ENCODE measurements at places on chromosomes 12 and 14.
A peak's percentile ranks its signal among the peaks of the same experiment; 100 is the strongest.

GRCh38 chr12:48936379-48936979 is 11.2 kb upstream of the FKBP11 start:
- DNase-seq, result peak; percentile 84

- DNase-seq, result no peak
Observed at GRCh38 chr12:56801661-56802622, 38.8 kb downstream of the HSD17B6 start.

DNA sequence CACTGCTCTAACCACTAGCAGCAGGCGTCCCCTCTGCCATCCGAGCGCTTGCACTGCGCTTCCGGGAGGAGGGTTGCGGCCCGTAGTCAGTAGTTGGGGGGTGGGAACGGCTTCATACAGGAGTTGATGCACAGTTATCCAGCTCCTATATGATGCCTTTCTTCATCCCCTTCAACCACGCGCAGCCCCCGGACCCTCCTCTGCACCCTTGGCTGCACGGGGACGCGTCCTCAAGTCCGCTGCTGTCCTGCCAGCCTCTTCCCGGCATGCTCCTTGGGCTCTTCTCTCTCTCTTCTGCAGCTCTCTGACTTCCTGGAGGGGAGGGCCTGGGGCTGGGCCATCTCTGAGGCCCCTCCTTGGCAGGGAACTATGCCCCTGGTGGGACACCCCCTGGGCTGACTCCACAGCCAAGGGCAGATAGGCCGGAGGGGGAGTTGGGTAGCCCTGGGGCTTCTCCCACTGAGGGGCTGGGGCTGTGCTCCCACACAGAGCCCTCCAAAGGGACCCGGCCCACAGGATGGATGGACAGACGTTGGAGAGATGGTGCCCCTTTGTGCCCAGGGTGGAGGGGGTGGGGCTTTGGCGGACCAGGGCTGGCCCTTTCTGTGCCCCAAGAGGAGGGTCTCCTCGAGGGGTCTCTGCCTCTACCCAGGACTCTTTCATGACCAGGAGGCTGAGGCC is 29.0 kb downstream of the RTL1 start:
- no peak for DNase-seq

- DNase-seq, result no peak
Observed at GRCh38 chr12:41552588-41552987, 364.5 kb downstream of the PDZRN4 start.

GRCh38 chr12:21459474-21459873 is 22.0 kb downstream of the PYROXD1 start:
- no peak for DNase-seq

DNA sequence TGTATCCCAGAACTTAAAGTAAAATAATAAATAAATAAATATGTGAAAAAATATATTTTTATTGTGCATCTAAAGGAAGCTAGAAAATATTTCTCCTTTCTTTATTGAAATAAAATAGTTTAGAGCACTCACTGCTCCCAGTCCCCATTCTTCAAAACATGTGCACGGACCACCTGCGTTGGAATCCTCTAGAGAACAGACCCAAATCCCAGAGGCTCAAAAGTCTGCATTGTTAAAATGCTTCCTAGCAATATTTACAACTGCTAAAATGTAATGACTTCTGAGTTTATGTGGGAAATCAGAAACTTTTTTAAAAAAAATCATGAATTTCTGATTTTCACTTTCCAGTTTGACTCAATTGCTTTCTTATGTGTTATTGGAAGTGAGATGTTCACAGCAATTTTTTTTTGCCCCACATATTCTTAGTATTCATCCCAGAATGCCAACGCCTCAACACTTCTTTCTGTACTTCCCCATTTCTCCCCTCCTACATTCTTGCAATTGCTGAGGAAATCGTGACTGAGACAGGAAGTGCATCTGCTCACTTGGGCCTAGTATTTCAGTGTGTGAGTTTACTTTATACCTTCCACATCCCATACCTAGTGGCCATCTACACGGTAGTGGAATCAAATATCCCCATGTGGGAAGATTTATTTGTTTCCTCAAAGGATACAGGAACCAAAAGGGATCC is 116.0 kb upstream of the FLRT2 start:
- no peak for DNase-seq

DNA sequence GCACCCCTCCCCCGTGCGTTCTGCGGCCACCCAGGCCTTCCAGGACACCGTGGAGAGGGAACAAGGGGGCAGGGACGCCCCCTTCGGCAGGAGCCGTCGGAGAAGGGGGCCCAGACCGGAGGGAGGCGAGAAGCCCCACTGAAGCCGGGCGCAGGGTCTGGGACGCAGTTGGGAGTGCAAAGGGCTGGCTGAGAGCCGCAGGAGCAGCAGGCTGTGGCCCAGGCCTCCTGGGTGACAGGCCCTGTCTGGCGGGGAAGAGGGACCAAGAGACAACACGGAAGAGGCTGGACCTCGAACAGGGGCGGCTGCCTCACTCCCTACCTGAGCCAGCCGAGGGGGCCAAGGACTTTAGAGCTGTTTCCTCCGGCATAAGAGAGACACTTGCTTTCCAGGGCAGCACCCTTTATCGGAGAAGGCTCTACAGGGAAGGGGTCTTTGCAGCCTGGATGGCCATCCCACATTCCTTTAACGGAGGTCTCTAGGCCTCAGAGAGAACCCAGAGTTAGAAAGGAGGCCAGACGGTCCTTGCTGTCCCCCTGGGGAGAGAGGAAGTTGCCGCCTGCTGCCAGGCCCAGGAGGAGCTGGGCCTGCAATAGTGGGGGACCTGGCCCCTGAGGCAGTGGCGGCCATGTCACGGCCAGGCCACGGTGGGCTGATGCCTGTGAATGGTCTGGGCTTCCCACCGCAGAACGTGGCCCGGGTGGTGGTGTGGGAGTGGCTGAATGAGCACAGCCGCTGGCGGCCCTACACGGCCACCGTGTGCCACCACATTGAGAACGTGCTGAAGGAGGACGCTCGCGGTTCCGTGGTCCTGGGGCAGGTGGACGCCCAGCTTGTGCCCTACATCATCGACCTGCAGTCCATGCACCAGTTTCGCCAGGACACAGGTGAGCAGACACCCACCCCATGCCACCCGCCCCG is 1.3 kb downstream of the DTX1 start:
- DNase-seq, result no peak

DNA sequence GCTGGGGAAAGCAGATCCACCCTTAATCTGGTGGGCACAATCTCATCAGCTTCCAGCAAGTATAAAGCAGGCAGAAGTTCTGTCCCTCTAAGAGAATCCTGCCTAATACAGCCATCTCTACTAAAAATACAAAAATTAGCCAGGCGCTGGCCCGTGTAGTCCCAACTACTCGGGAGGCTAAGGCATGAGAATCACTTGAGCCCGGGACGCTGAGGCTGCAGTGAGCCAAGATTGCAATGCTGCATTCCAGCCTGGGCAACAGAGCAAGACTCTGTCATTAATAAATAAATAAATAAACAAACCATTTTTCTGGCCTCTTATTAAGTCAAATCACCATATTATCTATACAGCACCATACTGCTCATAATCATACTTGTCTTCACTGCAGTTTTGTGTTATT is 111.2 kb downstream of the MED13L start:
- no peak for DNase-seq

- DNase-seq, result no peak
Observed at GRCh38 chr12:26954027-26954426, 15.8 kb downstream of the FGFR1OP2 start.

GRCh38 chr12:46983959-46984841 is 95.2 kb upstream of the PCED1B start:
- no peak for DNase-seq

DNA sequence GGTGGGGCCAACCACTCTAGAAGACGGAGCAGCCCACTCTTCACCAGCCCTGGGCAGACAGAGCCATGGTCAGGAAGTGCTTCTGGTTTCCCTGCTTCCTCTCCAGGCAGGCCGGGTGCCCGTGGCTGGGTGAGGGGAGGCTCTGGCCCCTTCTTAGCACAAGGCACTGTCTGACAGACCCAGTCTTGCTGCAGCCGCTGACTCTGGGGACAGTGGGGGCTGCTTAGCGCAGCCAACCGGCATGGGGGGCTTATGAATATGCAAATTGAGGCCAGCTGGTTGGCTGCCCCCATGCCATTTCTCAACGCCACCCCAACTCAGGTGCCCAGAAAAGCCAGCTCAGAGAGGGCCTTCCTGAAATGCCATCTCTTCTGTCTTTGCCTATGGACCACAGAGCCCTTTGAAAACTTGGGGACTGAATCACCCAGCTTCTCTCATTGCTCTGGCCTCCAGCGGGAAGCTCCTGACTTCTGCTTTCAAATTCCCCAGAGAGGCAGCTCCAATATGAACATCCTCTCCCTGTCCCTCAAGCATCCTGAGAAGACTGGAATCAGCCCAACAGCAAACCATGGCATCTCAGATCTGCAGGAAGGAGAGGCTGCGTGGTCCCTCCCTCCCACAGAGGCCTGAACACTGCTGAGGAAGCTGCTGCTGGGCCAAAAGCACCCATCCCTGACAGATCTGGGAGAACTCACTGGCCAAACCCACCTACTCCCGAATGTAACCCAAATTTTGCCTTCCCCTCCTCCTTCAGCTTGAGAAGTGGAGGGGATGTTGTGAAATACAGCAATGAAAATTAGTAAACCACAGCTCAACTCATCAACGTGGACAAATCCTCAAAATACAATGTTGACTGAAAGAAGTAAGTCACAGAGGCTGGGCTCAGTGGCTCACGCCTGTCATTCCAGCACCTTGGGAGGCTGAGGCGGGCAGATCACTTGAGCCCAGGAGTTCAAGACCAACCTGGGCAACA is at the start of gene PROX2:
PROX2 (minus strand) TSS at position 205 of the 973 bp plus-strand sequence. CDS start 12,311 bp downstream, outside the sequence.
- DNase-seq, result no peak

GRCh38 chr12:95790917-95791849 is 619 bp upstream of the NTN4 start:
- peak; percentile 9 for DNase-seq

DNA sequence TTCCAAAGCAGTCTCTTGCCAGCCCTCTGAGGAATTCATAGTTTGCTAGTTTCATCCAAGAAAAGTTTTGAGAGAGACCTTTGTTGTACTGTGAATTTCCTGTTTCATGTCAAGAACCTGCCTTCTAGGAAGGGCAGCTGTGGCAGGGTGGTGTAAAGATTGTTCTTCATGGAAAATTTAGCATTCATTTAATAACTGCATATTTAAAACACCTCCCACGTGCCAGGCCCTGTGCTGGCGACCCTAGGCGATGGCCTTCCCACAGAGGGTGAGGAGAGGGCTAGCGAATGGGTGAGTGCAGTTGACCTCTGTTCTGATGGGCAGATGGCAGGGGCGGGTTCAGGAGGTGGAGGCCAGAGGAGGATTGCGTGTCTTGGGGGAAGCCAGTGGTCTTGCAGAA is 43.2 kb downstream of the MLXIP start:
- no peak for DNase-seq

DNA sequence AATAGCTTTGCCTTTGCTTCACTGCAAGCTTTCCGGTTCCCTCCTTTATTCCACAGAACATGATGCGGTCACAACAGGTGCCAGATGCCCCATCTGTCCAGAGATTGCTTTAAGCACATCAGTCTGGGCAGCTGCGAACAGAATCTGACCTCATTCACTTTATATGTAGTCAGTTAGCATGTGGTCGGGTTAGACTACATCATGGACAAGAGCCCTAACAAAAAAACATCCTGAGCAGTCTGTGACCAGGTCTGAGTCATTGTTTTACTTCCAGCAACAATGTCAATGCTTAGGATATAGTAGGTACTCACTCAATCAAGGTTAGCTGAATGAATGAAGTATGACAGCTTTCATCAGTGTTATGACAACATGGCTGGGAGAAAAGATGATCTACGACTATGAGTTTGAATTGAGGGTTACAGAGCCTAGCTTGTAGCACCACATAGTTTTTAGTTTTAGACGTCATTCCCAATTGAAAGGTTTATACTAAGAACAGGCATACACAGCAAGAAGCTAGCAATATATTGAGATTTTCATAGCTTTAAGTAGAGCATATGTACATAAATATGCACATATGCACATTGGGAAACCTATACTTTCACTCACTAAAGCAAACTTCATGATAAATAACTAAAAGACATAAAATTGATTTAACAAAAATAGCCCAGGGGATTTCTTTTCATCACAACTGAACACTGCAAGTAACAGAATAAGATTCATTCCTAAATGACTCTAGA is 64.2 kb upstream of the TMCC3 start:
- DNase-seq, result no peak

DNA sequence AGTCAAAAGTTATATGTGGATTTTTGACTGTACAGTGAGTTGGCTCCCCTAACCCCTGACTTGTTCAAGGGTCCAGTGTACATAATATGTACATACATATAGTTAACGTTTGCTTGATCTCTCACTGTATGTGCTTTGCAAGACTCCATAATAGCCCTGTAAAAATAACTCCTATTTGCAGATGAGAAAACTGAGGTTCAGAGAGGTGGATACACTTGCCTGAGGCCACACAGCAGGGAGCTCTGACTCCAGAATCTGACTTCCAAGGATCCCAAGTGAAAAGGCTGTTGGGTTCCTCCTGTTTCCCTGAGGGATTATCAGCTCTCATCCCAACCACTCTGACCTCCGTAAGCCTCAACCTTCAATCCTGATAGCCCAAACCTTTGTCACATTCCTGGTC is 41.7 kb downstream of the CMKLR1 start:
- no peak for DNase-seq

- DNase-seq, result no peak
Observed at GRCh38 chr12:81953541-81953940, 194.4 kb upstream of the PPFIA2 start.

DNA sequence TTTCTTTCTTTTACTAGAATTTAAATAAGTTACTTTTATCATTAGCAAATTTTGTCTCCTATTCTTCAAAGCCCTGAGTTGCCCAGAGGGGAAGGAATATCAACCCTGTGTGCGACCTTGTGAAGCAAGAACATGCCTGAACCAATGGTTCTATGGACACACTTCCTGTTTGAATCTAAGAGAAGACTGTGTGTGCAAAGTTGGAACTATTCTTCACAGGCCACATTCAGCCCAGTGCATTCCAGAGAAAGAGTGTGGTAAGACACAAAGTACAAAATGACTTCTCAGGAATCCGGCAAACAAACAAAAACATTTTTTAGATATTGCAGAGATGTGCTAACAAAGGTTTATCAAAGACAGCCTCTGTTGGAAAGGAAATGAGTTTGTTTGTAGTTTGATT is 90.8 kb upstream of the PTPRQ start:
- DNase-seq, result no peak

- no peak for DNase-seq
Observed at GRCh38 chr12:79634957-79635471, 55.8 kb downstream of the PAWR start.

DNA sequence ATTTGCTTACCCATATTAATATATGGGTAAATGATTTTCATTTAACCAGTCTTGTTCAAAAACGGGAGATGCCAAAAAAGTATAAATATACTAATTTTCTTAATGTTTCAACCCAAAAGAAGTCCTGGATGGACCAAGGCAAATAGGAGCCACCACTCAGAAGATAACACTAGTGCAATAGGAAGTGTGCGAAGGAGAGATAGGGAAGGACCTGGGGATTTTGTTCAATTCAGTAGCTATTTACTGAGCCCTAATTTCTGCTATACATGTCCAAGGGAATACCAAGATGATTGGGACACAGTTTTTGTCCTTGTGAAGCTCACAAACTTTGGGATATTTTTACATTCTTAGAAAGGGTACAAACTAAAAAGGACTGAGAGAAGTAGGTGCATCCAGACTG is 1.5 kb downstream of the CMAS start:
- DNase-seq, result no peak
